ENCODE measurements at places on chromosomes 1 and 21. TPM values are rescaled to one million over a fixed set of nuclear protein-coding genes. Genes with fewer than 3 reads are reported as not detected.
A peak's percentile ranks its signal among the peaks of the same experiment; 100 is the strongest.

GRCh38 chr1:153430561-153430960, 14.2 kb downstream of the S100A7A start:
- no peaks in the 10 kb centered on the region for H3K27me3 ChIP-seq
- no peak for DNase-seq
- H3K36me3 ChIP-seq = no peaks in the 10 kb centered on the region
- H3K27ac ChIP-seq = no peak overlapping the region
- H3K4me3 ChIP-seq = no peak overlapping the region

Gene VSIG8
- not detected for total RNA-seq

DNA sequence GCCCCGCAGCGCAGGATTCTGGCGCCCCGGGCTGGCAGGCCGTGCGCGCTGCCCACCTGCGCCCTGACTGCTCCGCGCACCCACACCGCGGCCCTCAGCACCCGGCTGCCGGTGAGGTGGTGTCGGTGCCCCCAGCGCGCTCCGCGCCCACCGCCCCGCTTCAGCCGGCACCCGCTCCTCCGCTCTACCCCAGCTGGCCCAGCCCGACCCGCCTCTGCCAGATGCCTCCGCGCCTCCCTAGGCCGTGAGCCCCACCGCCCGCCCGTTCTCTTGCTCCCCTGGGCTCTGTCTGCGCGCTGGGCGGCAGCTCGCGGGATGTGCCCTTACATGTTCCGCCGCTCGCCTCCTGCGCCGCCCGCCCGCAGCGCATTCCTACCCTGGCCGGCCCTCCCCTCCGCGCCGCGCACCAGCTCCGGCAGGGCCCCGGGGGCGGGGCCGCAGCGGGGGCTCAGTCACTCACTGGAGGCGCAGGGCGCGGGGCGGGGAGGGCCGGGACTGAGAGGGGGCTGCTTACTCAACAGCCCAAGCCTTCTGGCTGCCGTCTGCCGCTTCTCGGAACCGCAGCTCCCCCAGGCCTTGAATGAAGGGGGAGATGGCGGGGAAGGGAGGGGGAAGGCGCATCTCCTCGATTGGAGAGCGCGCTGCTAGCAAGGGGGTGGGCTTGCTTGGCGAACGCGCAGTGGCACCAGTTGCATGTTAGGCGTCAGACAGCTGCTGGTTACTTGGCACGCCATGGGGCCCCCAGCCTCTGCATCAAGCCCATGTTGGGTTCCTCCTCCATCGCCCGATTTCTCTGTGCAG, at the start of gene PHLDA3:
Gene PHLDA3 (minus strand): TSS at position 345 of the 801 bp plus-strand sequence. CDS start 402 bp downstream, outside the sequence.
- DNase-seq = peak; percentile 89
- H3K4me1 ChIP-seq = peaks cover 6% of the 10 kb centered on the region
- H3K27me3 ChIP-seq = peaks cover 43% of the 10 kb centered on the region
- H3K4me3 ChIP-seq = peak within 1 kb of the TSS; percentile 88

GRCh38 chr1:39122056-39122455, 82.4 kb upstream of the MACF1 start:
- peaks cover 10% of the 10 kb centered on the region for H3K4me1 ChIP-seq
- H3K27ac ChIP-seq = peak overlapping the region; percentile 41
- no peak for DNase-seq
- peaks cover 4% of the 10 kb centered on the region for H3K36me3 ChIP-seq
- H3K27me3 ChIP-seq = no peaks in the 10 kb centered on the region

Gene C1orf159
- total RNA-seq = 21.3 TPM

GRCh38 chr21:44065428-44065827, 41.8 kb upstream of the PWP2 start:
- H3K36me3 ChIP-seq = peaks cover 26% of the 10 kb centered on the region
- H3K4me3 ChIP-seq = no peak overlapping the region
- no peaks in the 10 kb centered on the region for H3K27me3 ChIP-seq

DNA sequence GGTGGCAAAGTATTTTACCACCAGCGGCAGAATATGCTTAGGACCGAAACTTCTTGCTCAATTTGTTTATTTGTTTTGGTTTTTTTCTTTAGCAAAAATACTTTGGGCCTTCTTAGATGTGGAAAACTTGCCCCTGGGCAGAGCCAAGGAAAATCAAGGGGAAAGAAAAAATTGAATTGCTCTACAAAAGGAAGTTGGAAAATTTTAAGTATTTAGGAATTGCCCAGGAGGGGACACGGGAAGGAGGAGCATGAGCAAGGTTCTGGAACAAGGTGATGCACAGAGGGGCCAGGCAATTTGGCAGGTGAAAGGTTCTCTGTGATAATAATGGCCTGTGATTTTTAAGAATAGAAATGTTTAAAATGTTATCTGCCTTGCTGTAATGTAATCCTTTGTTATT, 28.6 kb downstream of the SGIP1 start:
- no peak overlapping the region for H3K27ac ChIP-seq
- no peak overlapping the region for H3K4me3 ChIP-seq
- no peak for DNase-seq

GRCh38 chr21:24941316-24942185, 665.7 kb downstream of the MRPL39 start:
- no peaks in the 10 kb centered on the region for H3K36me3 ChIP-seq
- peak; percentile 33 for DNase-seq
- no peak overlapping the region for H3K27ac ChIP-seq
- H3K4me3 ChIP-seq = no peak overlapping the region

DNA sequence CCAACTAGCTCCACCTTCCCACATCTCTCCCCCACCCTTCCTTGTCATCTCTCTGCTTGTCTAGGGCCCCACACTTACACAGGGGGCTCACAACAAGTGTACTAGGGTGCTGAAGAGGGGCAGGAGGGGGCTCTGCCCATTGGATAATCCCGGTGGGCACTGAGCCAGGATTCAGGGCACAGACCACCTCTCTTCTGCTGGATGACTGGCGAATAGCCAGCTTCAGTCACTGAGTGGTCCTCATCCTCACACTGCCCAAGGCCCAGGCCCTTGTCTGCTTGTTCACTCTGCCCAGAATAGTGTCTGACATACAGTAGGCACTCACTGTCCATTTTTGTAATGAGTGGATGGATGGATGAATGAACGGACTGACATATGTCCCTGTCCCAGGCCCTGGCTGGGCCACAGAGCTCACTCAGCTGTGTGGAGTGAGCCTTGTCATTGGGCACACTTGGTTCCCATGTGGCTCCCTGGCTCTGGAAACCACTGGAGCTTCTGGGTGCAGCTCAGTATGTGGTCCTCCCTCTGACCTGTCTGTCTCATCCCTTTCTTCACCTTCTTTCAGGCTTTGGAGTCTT, 36.6 kb downstream of the FOXO6 start:
- H3K27ac ChIP-seq = no peak overlapping the region
- H3K27me3 ChIP-seq = no peaks in the 10 kb centered on the region
- DNase-seq = no peak
- H3K4me3 ChIP-seq = no peak overlapping the region

DNA sequence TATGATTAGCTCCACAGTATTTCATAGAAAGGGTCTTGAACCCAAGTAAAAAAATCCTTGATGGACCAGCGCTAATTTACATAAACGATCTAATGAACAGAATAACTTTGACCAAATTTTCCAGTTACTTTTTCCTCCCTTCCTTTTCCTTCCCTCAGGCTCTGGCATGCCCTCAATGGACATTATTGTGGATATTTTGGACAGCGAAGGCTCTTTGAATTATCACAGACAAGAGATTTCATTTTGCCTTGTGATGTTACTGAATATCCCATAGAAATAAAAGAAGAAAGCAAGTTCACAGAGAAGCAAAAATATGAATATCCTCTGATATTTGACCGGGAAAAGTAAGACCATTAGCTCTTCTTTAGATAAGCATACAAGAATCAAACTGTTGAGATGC, 60.3 kb upstream of the EXO1 start:
- no peaks in the 10 kb centered on the region for H3K27me3 ChIP-seq
- H3K4me1 ChIP-seq = no peaks in the 10 kb centered on the region
- H3K4me3 ChIP-seq = no peak overlapping the region
- DNase-seq = no peak
- H3K27ac ChIP-seq = no peak overlapping the region
- H3K36me3 ChIP-seq = no peaks in the 10 kb centered on the region

DNA sequence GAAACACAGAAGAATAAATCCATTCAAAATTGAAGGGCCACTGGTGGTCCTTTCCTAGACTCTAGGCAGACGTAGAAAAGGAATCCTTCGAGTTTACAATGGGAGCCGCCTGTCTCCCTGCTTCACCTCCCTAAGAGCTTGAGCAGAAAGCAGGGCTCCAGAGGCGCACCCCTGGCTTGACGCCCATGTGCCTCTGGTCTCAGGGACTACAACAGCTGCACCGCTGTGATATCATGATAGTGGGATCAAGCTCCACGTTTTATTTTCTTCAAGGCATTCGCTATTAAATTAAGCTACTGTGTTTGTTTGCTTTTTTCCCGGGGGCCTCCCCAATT, 403 bp upstream of the C1orf122 start:
- DNase-seq = no peak
- no peaks in the 10 kb centered on the region for H3K27me3 ChIP-seq
- peaks cover 13% of the 10 kb centered on the region for H3K4me1 ChIP-seq
- H3K4me3 ChIP-seq = peak overlapping the region; percentile 100
- H3K27ac ChIP-seq = no peak overlapping the region

- H3K27me3 ChIP-seq = no peaks in the 10 kb centered on the region
- H3K36me3 ChIP-seq = no peaks in the 10 kb centered on the region
Measured at GRCh38 chr1:67236277-67236676, 70.0 kb downstream of the IL23R start.

DNA sequence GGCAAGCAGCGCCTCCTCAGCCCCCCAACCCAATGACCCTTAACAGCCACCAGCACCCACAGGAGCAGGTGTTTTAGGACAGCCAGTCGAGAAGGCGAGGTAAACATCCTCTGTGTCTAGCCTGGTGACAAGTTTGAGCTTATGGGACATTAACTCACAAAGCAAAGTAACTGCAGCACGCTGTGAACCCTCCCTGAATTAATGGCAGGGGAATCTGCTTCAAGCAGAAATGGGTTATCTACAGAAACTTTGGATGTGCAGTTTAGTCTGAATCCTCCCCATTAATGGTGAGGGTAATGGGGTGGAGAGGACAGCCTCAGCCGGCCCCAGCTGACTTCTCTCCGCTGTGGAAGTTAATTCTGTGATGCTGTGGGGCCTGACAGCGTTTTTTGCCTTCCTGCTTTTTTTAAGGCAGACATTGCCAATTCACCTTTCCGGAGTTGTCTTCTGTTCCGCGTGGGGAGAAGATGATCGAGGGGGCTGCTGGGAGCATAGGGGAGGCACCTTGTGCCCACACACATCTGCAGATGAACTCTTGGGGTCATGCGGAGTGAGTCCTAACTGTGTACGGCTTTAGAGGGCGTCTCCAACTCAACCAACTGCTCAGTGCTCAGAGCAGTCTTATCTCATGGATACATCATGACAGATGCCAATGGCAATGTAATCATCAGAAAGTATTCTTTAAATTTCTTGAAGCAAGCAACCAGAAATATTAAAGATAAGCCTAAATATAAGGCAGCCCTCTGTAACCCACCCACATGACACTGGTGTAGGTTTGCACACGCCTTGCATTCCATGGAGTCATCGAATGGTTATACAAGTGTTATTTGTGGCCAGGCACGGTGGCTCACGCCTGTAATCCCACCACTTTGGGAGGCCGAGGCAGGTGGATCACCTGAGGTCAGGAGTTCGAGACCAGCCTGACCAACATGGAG, 41.0 kb downstream of the POFUT2 start:
- no peaks in the 10 kb centered on the region for H3K36me3 ChIP-seq
- no peak overlapping the region for H3K4me3 ChIP-seq
- H3K4me1 ChIP-seq = no peaks in the 10 kb centered on the region
- DNase-seq = no peak
- H3K27me3 ChIP-seq = no peaks in the 10 kb centered on the region
- no peak overlapping the region for H3K27ac ChIP-seq

DNA sequence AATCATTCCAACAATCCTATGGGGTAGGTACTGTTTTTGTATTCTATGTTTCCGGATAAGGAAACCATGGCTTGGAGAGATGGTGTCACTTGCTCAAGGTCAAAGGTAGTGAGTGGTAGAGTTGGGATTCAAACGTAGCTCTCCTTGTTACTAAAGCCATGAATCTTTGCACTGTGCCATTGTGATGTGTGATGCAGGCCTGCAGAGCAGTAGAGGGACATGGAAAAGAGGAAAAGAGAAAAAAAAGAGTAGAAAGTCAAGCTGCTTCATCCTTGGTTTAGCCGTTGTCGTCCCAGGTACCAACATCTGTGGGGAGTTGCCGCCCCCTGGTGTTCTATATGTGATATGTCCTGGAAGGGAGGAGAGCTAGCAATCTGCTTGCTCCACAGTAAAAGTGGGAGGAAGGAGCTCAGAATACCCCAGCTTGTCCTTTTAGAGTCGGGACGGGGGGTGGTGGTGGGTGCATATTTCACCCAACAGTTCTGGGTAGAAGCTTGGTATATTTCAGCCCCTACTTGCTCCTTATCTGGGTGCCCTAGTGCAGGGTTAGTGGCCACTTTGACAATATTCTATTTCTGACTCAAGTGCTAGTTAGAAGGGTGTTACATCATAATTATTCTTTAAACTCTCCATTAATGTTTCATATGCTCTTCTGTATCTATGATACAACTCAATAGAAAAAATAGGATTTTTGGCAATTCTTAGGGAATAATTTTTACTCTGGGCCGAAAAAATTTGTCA, 98.4 kb downstream of the EBNA1BP2 start:
- H3K27ac ChIP-seq = no peak overlapping the region
- DNase-seq = peak; percentile 91
- H3K27me3 ChIP-seq = no peaks in the 10 kb centered on the region
- H3K36me3 ChIP-seq = no peaks in the 10 kb centered on the region
- H3K4me3 ChIP-seq = no peak overlapping the region
- H3K4me1 ChIP-seq = peaks cover 15% of the 10 kb centered on the region

DNA sequence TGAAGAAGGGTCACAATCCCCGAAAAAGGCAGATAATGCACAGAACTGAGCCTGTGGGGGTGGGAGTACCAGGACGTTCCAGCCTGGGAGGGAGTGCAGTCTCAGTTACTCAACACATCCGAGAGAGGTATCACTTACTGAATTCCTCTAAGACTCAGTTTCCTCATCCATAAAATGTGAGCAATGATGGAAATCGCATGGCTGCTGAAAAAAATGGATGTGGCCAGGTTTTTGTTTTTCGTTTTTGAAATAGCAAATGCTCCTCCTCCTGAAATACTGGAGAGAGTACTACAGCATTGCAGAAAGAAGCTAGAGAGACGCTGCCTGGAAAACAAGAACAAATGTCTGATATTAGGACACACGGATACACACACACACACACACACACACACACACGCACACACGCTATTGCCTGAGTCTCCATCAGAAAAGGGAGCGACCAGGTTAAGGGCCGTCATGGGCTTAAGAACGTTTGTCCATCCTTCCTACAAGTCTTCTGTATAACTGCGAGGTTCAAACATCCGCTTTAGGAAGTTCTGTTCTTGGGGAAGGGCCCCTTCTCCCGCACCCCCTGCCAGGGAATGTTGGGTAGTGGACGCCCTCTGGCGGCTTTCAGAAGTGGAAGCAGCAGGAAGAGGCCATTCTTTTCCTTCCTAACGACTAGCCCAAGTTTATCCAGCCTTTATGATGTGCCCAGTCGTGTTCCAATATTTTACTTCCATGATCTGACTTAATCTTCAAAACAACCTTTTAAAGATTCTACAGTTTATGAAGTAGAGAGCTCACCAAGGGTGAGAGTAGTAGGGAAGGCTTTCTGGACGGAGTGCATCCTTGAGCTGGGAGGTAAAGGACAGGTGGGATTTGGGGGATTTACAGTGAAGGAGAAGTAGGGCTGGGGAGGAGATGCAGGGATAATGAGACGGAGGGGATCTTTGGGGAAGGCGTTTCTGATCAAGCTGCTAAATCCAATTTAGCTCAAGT, 699 bp upstream of the NES start:
- DNase-seq = peak; percentile 93
- peaks cover 1% of the 10 kb centered on the region for H3K36me3 ChIP-seq
- peaks cover 23% of the 10 kb centered on the region for H3K27me3 ChIP-seq
- peaks cover 39% of the 10 kb centered on the region for H3K4me1 ChIP-seq

GRCh38 chr1:54866801-54867716, 19.9 kb downstream of the DHCR24 start:
- H3K27ac ChIP-seq = no peak overlapping the region
- H3K36me3 ChIP-seq = peaks cover 76% of the 10 kb centered on the region
- no peak overlapping the region for H3K4me3 ChIP-seq
- H3K4me1 ChIP-seq = no peaks in the 10 kb centered on the region
- DNase-seq = no peak
- no peaks in the 10 kb centered on the region for H3K27me3 ChIP-seq

Gene CFHR2
- total RNA-seq = not detected
